Left renal pelvis (tissue), 4 donors: ENCODE measurements at places on chromosomes 4 and X. TPM values are rescaled to one million over a fixed set of nuclear protein-coding genes. Genes with fewer than 3 reads are reported as not detected.

DNA sequence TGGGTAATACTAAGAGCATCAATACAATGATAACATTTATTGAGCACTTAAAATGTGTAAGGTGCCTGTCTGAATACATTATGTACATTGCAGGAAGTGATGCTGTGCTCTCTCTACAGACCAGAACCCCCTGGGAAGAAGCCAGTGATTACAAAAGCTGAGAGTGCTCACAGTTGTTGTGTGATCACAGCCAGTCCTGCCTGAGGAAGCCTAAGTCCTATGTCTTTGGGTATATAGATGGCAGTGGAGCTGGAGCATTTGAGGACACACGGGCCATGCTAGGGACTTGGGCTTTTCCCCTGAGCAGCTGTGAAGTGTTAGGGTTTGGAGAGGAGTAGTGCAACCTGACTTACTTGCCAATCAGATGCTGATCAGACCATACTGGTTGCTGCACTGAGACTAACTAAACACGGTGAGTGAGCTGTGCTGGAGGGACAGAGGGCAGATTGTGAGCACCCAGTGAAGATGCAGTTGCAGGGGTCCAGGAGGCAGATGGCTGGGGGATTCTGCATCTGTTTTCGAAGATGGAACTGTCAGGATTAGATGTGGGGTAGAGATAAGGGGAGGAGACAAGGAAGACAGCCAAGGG lies 60.8 kb upstream of the TBC1D14 start:
- no peak for DNase-seq

GRCh38 chr4:186714006-186714675 lies 9.5 kb downstream of the FAT1 start:
- no peak for DNase-seq

- DNase-seq: no peak
These were observed 6.5 kb downstream of the C4orf50 start for GRCh38 chr4:6011686-6012085.

DNA sequence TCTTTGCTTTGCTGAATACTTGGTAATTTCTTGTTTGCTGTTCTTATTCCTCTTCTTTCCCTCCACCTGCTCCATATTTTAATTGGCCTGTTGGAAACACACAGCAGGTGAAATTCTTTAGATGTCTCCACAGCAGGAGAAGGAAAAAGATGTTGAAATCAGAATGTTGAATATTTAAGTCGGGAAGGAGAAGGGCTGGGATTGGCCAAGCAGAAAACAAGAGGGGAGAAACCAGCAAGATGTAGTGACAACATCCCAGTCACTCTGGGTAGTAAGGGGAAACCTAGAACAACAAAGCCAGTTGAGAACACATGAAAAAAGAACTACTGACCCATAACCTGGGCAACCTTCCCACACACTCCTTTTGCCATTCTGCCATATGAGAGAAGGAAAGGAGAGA lies 37.3 kb upstream of the STAG2 start:
- no peak for DNase-seq

DNA sequence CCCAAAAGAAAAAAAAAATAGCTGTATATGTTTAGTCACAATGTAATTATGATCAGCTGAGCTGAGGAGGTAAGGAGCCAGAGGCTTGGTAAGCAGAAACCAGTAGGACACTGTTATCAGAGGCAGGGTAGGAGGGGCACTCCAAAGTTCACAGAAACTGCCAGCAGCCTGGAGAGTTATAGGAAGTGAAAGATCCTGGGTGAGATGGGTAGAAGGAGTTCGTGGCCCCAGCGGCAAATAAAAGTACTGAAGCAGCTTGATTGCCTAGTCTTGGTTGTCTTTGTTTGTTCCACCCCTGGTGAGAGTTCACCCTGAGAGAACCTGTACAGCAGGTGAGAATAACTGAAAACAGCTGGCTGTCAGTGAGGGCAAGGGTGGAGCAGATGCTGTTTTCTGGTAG lies 340.8 kb downstream of the ADGRL3 start:
- no peak for DNase-seq

- DNase-seq: no peak
These were observed 3.5 kb downstream of the TMSB4X start for GRCh38 chrX:12978205-12979025.

- no peak for DNase-seq
These were observed 2.0 kb downstream of the ARX start for GRCh38 chrX:25013632-25014365.

DNA sequence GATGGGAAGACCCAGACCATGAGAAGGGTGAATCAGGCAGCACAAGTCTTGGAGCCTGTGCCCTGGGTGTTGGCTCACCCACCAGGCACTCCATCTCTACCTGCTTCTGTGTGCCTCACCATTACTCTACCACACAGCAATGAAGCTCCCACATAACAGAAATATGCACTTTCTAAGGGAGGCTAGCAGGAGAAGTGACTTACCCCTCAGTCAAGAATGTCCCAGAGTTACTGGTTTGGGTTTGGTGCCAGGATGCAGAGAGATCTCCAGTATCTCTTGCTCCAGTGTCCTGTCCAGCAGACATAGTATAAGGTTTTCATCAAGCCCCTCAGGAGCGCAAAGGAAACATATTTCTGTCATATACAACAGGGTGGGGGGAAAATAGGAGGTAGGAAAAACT lies 11.3 kb upstream of the RAB40A start:
- no peak for DNase-seq

GRCh38 chr4:156948133-156948532 lies 23.5 kb downstream of the PDGFC start:
- DNase-seq: no peak

DNA sequence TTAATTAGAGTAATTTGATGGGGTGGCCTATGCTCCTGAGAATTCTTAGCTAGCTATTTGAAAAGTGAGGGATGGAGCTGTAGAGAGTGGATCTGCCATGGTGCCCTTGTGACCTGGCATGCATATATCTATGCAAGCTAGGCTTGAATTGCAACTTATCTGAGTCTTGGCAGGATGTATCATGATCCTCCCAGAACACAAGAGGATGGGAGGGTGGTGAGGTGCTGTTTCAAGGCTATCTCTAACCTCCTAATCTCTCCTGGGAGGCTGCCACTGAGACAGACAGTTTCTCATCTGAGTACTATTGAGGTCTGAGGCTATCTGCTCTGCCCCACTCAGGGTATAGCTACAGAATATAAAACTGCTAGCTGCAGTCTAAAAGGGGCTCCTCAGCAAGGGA lies 56.6 kb downstream of the BRCC3 start:
- no peak for DNase-seq

GRCh38 chr4:53476232-53477037 lies 99.0 kb downstream of the FIP1L1 start:
- no peak for DNase-seq

- DNase-seq: no peak
These were observed 547 bp upstream of the CLGN start for GRCh38 chr4:140427919-140428471.

Gene NXF2
- 0.14 TPM for polyA plus RNA-seq

Gene DNASE1L1
- 11.0 TPM for polyA plus RNA-seq

Gene ADGRL3
- 30.8 TPM for polyA plus RNA-seq
